Myocyte (in vitro differentiated cells): ENCODE measurements at places on chromosomes 1 and 21.

GRCh38 chr1:54439550-54440223, 33.5 kb upstream of the SSBP3 start:
- DNase-seq, result no peak

DNA sequence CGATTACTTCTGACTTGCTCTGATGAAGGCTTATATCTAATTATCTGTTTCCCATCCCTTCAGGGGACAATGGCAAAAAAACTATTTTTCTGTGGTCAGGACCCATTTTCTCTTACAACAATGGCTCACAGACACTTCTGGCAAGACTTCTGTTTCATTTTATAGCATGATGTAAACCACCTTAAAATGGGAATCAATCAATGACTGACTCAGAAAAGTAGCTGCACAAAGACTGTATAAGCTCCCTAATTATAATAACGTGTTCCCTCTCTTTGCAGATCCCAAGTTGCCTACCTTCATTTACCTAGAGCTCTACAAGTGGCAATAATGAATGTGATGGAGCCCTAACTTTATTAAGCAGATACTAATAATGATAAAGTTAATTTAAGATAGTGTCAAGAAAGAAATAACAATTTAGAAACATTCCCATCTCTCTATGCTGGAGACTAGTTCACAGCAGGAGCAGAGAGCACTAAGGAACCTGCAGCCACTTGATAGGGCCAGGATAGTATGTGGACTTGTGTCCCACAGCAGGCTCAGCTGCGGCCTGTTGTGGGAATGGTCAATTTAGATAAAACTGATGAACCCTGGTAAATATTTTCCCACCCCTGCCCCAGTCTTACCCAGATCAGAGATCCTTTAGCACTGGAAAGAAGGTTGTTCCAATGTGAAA, 538 bp downstream of the GBP2 start:
- DNase-seq, result no peak

GRCh38 chr1:14949836-14950713, 203.5 kb upstream of the TMEM51 start:
- no peak for DNase-seq

DNA sequence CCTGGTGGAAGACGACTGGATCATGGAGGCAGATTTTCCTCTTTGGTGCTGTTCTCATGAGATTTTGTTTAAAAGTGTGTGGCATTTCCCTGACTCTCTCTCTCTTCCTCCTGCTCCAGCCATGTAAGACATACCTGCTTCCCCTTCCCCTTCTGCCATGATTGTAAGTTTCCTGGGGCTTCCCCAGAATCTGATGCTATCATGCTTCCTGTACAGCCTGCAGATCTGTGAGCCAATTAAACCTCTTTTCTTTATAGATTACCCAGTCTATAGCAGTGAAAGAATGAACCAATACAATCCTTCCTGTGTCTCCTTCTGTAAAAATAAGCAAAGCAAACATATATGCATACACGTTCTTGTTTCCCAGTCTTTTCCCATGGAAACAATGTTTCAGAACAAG, 273.2 kb downstream of the DYRK1A start:
- no peak for DNase-seq

DNA sequence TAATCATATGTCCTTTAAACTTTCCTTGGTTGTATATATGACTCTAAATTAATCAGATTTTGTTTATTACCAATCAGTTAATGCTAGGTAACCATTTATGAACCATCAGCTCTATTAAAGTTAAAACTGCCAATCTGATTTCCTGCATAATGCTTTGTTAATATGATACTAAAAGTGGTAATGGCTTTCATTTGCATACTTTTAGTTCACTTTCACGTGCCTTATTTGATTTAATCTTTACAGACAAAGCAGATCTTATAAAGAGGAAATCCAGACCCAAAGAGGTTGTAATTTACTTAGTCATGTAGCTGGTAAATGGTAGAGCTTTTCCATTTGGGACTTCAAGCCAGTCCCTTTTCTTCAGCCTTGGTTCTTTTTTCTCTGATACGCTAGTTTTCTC, 61.3 kb downstream of the CLIC4 start:
- no peak for DNase-seq

DNA sequence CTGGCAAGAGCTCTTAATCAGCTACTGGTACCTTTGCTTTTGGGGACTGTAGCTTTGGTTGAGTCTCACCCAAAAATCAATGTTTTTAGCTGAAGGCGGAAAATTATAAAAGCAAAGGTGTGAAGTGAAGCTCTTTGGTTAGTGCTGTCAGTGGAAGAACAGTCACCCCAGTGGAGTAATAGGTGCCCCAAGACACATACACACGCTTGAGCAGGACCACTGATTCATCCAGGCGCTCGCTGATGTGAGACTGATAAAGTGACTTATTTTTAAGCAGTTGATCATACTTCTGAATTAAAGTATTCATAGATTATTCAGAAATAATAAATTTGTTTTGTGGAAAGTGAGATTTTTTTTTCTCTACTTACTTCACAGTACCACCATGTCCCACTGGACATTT, 37.1 kb downstream of the TGFB2 start:
- no peak for DNase-seq

DNA sequence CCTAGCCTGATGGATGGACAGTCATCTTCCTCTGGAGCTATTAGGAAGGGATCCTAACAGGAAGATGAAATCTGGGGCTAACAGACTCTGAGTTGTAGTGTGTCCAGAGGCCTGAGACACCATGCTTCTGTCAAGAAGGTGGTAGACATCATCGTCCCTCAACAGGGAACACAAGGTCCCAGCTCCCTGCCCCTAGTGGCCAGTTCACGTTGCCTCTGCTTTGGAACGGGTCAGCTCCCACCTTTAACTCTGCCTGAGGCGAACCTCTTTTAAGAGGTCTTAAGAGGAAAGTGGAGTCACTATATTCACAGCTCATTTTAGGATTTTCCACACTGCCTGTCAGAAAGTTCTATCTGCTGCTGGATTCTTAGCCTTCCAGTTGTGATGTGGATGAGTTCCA, 28.3 kb downstream of the LRRC71 start:
- no peak for DNase-seq

- no peak for DNase-seq
Observed at GRCh38 chr1:26189751-26190275, 589 bp upstream of the CATSPER4 start.

- no peak for DNase-seq
Observed at GRCh38 chr1:13801232-13801631, 101.2 kb downstream of the PRDM2 start.

DNA sequence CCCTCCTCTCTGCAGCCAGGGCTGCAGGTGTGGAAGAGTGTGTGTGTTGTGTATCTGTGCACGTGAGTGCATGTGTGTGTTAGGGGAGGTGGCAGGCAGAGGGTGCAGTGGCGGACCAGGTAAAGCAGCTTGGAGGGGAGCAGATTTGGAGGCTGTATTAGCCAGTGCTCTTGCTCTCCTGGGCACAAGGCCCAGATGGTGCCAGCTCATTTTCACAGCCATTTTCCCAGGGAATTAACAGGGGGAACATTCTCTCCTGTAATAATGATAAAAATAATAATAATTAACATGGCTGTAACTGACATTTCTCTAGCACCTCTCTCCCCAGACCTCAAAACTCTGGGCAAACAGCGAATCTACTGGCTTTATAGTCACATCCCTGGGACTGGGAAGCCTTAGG, 43.6 kb downstream of the LRRN2 start:
- no peak for DNase-seq

GRCh38 chr1:179121159-179121938, 39.5 kb downstream of the TOR3A start:
- DNase-seq, result peak; percentile 41

DNA sequence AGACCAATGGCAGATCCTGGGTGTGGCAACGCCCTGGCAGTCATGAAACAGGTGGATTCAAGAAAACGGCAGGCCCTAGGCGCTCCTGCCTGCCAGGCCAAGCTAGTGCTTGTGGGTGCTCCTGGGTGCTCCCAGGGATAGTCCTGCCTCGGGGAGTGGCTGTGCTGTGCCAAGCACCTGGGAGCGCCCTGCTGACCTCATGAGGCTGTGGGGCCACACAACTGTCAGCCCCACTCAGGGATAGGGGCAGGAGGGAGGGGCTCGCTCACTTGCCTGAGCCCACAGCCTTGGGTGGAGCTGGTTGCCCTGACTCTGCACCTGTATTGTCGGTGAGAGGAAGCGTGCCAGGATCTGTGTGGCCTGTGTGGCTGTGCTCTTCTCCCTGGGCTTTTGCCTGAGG, 9.4 kb downstream of the SNAP47 start:
- no peak for DNase-seq

DNA sequence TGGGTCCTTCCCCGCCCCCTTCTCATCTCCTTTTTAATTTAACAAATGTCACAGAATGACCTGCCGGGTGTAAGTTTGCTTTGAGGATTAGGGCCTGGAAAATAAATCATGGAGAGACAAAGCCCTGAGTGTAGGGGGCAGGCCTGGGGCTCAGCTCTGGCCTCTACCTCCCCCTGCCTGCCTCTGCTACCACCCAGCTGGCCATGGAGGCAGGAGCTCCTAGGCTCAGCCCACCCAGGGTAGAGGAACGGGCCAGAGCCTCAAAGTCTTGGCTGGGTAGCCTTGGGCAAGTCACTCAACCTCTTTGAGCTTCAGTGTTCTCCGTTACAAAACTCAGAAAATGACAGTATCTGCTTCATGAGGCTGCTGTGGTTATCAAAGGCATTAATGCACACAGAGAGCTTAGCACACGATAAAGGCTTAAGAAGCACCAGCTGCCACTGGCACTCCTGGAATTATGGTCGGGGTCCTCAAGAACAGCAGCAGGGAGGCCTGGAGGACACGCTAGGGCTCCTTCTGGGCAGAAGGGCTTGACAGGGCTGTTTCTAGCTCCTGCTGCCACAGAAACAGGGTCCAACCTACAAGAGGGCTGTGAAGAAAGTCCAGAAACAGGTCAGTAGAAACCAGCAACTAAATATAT, 39.0 kb downstream of the LRP8 start:
- DNase-seq, result no peak

- peak; percentile 83 for DNase-seq
Observed at GRCh38 chr1:27122652-27123051, 32.3 kb downstream of the SLC9A1 start.

GRCh38 chr1:183993132-183993531, 44.4 kb downstream of the COLGALT2 start:
- DNase-seq, result peak; percentile 36

DNA sequence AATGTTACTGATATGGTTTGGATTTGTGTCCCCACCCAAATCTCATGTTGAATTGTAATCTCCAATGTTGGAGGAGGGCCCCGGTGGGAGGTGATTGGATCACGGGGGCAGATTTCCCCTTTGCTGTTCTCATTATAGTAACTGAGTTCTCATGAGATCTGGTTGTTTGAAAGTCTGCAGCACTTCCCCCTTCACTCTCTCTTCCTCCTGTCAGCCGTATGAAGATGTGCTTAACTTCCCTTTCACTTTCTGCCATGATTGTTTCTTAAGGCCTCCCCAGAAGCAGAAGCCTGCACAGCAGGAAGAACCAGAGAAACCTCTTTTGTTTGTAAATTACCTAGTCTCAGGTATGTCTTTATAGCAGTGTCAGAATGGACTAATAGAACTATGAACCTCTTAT, 28.4 kb downstream of the TRIM33 start:
- DNase-seq, result no peak

- no peak for DNase-seq
Observed at GRCh38 chr1:165772739-165773138, 4.1 kb upstream of the TMCO1 start.

DNA sequence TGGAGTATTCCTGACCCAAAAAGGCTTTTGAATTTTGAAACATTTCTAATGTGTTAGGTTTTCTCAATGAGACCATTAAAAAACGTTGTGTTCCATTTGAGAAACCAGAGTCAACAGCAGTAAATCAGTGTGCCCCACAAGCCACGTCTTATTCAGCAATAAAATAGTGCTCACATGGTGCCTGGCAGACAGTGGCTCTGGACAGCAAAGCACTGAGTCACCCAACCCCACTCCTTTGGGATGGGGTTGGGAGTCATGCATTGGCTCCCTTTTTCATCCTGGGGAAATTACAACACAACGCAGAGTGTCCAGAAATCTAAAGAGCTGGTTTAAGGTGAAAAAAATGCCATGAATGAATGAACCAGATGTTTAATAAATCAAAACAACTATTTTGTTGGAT, 46.5 kb downstream of the KCNJ15 start:
- peak; percentile 90 for DNase-seq

GRCh38 chr1:58812926-58813325, 29.1 kb upstream of the JUN start:
- no peak for DNase-seq

DNA sequence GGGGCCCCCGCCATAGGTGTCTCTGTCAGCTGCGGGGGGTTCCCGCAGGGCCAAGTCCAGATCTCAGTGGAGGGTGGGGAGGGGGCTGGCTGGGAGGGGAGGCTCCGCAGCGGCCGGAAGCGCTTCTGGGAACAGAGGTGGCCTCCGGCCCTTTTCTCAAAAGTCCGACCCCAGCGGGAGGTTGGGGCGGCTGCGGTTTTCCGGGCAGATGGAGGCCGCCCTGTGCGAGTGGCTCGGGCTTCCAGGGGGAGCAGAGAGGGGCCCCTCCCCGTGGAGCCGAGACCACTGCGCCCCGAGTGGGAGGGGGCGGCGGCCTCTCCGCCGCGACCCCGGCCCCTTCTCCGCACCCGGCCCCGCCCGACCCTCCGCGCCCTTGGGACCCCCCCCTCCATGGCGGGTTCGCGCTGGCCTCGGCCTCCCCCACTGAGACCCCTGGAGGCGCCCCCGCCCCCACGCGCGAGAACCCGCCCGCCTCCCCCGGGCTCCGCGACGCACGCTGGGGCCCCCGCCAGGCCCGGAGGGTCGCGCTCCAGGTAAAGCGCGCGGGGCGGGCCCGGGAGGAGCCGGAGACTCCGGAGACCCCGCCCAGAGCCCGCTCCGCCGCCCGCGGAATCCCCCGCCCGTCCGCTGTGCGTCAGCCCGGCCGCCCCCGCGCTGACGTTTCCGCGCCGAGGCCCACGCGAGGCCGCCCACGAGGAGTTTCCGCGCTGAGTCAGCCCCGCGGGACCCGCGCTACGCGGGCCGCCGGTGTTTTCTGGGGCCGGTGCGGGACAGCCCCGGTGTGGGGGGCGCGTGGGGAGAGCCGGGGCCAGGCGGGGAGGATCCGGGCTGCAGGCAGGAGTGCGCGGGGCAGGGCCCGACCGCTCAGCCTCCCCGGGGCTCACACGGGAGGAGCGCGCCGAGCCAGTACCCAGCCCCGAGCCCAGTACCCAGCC, 5.2 kb downstream of the TNFRSF18 start:
- no peak for DNase-seq

GRCh38 chr1:62384276-62385005, 52.4 kb upstream of the USP1 start:
- peak; percentile 92 for DNase-seq

DNA sequence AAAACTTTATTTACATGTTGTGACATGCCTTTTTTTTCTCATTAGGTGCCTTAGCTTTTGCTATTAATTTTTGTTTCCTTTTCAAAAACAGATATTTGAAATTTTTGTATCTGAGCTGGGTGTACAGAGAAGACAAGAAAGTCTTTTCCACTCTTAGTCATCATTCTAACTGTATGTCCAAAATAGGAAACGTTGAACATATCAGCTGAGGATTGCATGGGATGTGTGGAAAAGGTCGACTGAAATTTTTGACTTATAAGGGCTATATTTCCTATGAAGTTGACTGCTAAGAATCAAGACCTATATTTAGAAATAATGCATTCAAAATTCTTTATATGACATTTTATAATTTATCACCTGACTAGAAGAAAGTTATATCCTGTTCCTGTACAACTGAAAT, 270.0 kb upstream of the ZRANB2 start:
- no peak for DNase-seq
